ENCODE measurements at places on chromosomes 1 and 21.

DNA sequence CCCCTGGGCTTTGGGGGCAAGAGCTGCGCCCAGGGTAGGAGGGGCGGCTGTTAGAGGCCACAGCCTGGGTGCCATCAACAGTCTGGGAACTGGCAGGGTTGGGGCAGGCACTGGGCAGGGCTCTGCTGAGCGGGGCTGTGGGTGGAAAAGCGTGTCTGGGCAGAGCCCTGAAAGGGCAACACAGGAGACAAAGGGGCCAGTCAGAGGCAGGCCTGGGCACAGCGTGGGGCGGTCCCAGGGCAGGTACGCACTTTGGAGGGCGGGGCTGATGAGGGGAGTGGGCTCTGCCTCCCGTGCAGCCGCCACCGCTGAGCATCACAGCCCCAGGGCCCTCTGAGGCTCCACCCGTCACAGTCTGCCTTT is 13.9 kb downstream of the CELSR2 start:
- DNase-seq: no peak

GRCh38 chr21:34004974-34005373 is 68.4 kb upstream of the MRPS6 start:
- DNase-seq: no peak

- no peak for DNase-seq
Observed at GRCh38 chr1:200346700-200347099, 63.1 kb downstream of the ZNF281 start.

DNA sequence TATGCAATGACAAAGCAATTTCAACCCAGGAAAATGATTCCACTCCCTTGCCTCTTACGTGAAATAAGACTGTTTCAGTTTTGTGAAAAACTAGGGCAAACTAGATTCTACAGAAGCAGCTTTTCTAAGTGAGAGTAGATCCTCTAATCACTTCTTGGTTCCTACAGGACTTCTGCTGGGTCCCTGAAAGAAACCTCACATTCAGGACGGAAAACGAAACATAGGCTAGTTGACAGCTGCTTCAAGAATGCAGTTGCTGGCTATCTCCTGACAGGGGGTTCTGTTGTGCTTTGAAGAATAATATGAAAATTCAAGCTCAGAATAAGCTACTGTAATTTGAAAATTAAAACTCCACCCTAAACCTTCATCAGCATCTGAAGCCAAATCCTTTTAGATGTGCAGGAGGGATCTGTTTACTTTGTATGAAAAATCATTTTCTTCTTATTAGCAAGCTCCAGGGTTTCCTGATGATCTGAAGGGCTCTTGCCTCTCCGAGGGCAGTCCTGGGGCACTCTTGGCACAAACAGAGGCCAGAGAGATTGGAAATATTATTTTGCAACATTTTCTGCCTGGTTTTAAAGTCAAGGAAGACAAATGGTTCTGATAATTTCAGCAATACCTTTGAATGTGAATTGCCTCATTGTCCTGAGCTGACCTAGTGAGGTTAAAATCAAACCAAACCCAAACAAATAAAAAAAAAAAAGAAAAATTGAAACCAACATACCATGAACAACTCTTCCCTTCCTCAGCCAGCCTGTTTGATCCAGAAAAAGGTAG is 55.0 kb downstream of the NTMT2 start:
- no peak for DNase-seq

DNA sequence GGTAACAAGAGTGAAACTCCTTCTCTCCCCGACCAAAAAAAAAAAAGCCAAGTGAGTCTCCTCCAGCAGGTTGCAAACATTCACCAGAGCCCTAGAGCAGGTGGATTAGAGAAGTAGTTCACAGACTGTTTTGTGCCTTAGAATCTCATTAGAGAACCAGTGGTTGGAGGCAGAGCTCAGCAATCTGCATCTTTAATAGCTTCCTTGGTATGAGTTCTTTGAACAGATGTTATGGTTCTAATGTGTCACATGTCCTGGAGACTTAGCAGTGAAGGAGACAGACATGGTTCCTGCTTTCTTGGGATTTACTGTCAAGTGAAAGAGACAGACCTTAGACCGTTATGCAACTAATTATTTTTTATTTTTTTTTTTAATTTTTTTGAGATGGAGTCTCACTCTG is 26.8 kb downstream of the SESN2 start:
- no peak for DNase-seq

- DNase-seq: peak; percentile 78
Observed at GRCh38 chr1:117121589-117122329, at the start of gene TRIM45. Gene TRIM45 (minus strand): TSS chr1:117121749. CDS start chr1:117121201, 548 bp downstream.

GRCh38 chr1:25134801-25135461 is 97.4 kb downstream of the SYF2 start:
- no peak for DNase-seq

GRCh38 chr1:26112407-26112775 is 767 bp downstream of the PDIK1L start:
- DNase-seq: no peak

GRCh38 chr1:161706482-161707347 is at the start of gene FCRLA:
Gene FCRLA (plus strand): TSS chr1:161707229. CDS start chr1:161707265, 36 bp downstream.
- DNase-seq: no peak

DNA sequence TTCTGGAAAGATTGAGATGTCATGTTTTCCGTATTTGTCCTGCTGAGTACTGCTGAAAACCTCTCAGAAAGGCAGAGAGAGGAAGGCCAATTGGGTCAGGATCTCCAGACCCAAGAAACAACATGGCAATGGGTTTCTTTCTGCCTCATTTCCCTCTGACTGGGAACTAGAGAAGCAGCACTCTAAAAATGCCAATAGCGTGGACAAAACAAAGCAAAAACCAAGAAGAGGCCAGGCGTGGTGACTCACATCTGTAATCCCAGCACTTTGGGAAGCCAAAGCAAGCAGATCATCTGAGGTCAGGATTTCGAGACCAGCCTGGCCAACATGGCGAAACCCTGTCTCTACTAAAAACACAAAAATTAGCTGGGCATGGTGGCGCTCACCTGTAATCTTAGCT is 18.3 kb downstream of the TNFRSF9 start:
- no peak for DNase-seq

- DNase-seq: no peak
Observed at GRCh38 chr1:191551019-191551418, 607.2 kb upstream of the RGS18 start.

GRCh38 chr1:37553598-37553926 is 531 bp downstream of the SNIP1 start:
- DNase-seq: no peak

- DNase-seq: no peak
Observed at GRCh38 chr1:43783671-43784205, 76.4 kb downstream of the ST3GAL3 start.

DNA sequence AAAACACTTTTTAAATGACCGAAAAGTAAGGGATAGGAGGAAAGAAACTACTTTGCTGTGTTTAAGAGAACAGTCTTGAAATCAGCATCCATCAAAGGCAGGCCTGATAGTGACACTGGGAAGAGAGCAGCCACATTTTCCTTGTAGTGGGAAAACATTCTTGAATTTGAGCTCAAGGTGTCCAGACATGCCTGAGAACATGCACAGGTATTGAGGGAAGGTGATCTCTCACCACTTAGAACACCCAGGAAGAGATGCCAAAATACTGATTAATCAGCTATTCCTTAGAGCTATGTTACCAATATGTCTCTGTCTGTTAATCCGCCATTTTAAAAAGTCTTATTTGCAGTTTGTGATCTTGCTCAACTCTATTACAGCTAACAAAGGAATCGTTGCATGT is 25.9 kb downstream of the IL12RB2 start:
- DNase-seq: no peak

- DNase-seq: no peak
Observed at GRCh38 chr1:17653276-17653675, 101.9 kb upstream of the ACTL8 start.

DNA sequence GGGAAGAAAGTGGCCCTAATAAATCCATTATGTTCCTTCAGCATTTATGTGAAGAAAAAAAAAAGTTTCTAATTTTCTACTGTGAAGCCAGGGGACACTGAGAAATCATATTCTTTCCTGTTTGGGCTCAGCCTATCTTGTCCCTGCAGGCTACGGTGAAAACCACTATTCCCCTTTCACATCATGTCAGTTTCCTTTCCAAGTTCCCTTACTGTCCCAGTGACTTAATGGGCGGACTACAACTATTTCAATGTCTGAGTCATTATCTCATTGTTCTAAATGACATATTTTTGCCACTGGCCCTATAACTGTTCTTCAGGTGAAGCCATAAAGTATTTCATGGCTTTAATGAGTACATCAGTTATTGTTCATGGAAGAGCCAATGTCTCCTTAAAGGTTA is 71.3 kb upstream of the BEND5 start:
- no peak for DNase-seq

- DNase-seq: no peak
Observed at GRCh38 chr1:158248118-158248517, 6.1 kb upstream of the CD1A start.

DNA sequence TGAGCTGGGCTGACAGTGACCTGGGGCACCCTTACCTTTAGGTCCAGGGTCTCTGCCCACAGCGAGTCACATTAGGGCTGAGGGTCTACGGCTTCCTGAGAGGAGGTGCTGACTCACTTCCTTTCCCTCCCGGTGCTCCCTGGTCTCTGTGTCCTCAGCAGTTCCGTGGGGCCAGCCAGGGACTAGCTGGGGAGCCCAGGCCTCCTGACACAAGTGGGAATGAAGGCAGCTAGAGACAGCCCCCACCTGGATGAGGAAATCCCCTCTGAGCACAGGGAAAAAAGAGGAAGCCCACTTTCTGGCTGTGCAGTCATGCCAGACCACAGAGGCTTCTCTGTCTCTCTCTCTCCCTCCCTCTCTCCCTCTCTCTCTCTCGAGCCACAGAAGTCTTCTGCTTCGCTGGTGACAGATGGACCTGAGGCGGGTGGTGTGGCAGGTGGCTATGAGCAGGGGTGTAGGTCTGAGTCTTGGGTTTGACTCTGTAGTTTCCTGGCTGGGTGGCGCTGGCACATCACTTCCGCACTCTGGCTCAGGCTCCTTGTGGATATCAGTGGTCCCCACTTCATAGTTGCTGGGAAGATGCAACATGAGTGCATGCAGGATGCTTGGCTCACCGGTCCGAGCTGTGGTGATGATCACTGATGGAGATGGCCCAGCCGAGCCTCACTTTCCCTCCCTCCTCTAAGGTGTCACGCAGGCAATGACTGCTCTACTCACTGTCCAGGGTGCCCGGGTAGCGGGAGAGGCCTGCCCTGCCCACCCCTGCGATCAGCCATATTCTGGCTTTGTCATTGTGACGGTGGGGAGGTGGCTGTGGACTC is 3.5 kb downstream of the SLC66A1 start:
- DNase-seq: no peak

- no peak for DNase-seq
Observed at GRCh38 chr1:174406421-174406820, 41.3 kb upstream of the GPR52 start.

DNA sequence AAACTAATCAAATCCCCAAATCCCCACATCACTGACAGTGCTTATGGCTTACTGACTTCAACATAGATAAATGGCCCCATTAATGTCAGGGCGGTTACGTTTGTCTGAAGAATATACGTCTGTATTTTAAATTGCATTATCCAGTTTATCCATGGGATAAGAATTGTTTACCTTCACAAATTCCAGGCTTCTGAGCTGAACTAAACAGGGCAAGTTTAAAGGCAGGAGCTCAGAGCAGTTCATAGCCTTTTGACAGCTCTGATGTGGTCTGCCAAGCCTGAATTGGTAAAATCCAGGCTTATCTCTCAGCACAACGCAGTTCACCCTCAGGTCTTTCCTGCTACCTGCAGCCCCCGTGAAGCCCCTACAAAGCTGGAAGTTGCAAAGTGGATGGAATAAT is 79.5 kb upstream of the GREM2 start:
- no peak for DNase-seq

- DNase-seq: no peak
Observed at GRCh38 chr1:7052701-7053100, 267.4 kb downstream of the CAMTA1 start.

DNA sequence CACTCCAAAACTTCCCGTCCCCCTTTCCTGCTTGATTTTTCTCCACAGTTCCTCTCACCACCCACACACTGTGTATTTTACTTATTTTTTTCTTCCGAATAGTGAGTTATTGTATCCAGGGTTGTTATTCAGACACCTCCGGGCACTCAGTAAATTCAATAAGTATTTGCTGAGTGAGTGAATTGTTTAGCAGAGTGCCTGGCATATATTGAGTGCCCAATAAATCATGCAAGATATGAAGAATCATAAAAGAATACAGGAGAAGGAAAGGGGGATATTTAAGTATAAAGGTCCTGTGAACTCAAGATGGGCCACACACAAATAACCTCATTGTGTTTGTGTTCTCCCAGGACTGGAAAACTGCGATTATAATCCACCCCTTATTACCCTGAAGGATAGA is 139.9 kb downstream of the GALNT2 start:
- DNase-seq: no peak

- DNase-seq: no peak
Observed at GRCh38 chr1:42957229-42957879, 1.3 kb downstream of the SLC2A1 start.

DNA sequence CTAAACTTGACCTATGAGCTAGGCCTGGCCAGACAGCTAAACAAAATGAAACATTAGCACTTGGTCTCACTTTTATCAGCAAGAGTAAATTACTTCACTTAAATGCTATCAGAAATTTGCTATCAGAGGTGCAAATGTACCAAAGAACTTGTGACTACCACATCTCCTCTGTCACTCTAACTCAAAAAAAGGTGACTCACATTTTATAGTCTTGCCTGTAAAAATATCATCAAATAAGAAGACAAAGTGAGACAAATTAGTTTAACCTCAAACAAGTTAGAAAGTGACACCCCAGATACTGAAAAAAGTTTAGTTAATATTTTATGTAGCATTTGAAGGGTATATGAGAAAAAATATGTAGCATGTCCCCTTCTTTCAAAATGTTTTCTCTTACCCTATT is 76.9 kb downstream of the EPS15 start:
- no peak for DNase-seq

DNA sequence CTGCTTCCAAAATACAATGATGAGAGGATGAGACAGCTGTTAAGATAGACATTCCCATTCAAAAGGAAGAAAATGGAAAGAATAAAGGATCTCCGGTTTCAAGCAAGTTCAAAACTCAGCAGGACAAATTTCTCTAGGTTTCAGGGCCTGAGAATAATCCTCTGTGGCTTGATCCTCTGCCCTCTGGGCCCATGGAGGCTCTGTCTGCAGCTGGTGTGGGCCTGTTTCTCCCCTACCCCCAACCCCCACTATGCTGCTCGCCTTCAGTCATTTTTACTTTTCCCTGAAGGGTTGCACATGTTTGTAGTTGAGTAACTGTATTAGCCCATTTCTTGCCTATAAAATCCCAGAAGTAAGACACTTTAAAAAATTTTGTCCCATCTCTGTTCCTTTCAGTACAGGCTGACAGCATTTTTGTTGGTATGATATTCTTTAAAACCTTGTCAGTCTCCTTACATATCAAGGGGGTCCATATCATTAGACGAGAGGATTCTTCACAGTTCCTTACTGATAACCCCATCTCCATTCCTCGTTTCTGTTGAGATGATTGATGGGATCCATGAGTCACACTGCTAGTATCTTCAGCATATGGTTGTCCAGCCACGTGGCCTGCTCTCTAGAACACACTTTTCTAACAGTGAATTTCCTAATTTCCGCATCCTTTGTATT is 10.5 kb downstream of the ZMYM4 start:
- DNase-seq: no peak

GRCh38 chr21:29029524-29029923 is 5.1 kb downstream of the USP16 start:
- DNase-seq: no peak

GRCh38 chr1:7319196-7319595 is 451.9 kb upstream of the VAMP3 start:
- no peak for DNase-seq
